Stimulated activated CD4-positive, alpha-beta T cell treated with anti-CD3 and anti-CD28 coated beads, Interleukin-4, amount 100 ng/mL, for 1 hour (primary cell): ENCODE measurements at places on chromosomes 5 and 9.
A peak's percentile ranks its signal among the peaks of the same experiment; 100 is the strongest.

- DNase-seq, result no peak
These were observed 9.0 kb upstream of the KIF2A start for GRCh38 chr5:62296998-62297397.

- DNase-seq, result no peak
These were observed 31.1 kb downstream of the RORB start for GRCh38 chr9:74528207-74528606.

GRCh38 chr9:97695995-97696802 is 941 bp downstream of the XPA start:
- no peak for DNase-seq

DNA sequence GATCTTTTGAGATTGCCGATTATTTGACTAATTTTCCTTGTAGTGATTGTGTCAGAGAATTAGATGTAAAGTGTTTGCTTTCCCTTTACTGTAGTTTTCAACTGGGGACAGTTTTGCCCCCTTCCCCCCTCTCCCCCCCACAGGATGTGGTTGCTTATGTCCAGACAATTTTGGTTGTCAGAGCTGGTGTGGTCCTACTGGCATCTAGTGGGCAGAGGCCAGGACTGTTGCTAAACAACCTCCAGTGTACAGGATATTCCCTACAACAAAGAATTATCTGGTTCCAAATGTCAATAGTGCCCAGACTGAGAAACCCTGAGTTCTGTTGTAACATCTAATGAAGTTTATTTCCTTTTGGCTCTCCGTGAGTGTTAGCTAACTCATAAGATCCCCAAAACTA is 20.0 kb downstream of the TMEFF1 start:
- no peak for DNase-seq

GRCh38 chr9:71037521-71037920 is 83.9 kb downstream of the TRPM3 start:
- no peak for DNase-seq

DNA sequence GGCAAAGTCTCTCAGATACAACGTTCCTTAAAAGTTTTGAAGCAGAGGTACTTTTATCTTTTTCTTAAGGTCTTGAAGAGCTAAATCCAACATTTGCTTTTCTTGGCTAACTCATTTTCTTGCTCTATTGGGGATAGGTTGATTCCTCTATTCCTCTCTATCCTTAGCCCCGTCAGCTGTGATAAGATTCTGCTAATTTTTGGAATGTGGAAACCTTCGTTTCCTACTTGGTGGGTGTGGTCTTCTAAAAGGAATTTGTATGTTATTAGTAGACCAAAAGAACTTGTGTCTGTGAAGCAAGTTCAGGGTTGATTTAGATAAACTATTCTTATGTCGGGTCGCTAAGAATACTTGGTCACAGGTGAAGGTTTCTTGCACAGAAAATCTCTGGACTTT is 308.6 kb downstream of the ADAMTS6 start:
- no peak for DNase-seq

DNA sequence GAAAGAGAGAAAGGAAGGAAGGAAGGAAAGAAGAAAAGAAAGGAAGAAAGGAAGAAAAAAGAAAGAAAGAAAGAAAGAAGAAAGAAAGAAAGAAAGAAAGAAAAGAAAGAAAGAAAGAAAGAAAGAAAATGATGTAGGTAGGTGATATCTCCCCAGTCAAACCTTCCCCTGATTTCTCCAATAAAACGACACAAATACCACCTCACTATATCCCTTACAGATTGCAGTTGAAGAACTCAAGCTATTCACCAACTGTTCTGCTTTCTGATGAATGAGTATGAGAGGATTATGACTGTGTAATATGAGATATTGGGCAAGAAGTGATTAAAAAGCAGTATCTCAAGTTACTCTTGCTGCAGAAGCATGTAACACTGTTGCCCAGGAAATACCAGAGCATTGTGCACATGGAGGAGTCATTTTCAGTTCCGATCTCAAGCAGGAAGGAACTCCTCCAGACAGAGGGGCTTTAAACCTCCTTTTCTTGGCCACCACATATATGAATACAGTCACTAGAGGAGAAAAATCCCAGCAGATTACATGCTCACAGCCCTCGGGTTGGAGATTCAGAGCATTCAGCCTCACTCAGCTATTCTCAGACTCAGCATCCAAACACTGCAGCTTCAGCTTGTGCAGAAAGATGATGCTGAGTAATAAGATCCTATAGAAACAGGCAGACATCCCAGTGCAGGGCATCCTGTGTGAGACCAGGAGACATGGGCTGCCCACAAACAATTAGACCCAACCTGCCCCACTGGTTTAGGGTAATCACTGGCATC is 61.4 kb downstream of the UGCG start:
- no peak for DNase-seq

DNA sequence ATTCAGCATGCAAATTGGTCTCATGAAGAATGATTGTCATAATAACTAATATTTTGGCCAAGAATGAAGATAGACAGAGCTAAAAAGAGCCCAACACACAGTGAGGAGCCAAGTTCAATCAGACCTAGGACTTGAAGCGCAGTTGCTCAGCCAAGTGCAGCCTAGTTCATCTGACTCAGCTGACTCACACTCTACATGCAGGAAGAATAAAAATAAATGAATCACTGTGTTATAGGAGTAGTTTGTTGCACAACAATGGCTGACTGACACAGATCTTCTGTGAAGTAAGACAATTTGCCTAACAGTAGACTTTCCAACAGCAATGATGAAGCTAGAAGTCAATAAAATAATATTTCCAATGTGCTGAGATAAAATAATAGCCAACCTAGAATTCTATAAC is 261.5 kb downstream of the CEMIP2 start:
- DNase-seq, result no peak

- DNase-seq, result no peak
These were observed 64.7 kb downstream of the CRB2 start for GRCh38 chr9:123420592-123421111.

DNA sequence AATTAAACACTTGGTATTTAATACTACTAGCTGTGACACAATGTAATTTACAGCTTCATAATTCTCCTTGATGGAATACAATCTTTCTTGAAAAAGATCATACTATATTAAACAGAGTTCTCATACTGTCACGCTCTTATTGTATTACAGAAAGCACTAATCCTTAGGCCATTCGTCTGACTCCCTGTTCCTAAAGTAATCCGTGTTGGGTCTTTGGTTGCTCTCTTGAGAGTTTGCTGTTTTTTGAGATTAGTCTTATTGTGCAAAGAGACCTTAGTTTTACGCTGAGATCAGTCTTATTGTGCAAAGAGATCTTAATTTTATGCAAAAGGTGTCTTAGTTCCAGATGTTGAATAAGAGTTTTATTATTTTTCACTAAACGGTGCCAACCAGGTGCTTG is 190.6 kb downstream of the ISL1 start:
- no peak for DNase-seq

GRCh38 chr5:52895075-52895474 is 94.1 kb upstream of the ITGA2 start:
- DNase-seq, result no peak

DNA sequence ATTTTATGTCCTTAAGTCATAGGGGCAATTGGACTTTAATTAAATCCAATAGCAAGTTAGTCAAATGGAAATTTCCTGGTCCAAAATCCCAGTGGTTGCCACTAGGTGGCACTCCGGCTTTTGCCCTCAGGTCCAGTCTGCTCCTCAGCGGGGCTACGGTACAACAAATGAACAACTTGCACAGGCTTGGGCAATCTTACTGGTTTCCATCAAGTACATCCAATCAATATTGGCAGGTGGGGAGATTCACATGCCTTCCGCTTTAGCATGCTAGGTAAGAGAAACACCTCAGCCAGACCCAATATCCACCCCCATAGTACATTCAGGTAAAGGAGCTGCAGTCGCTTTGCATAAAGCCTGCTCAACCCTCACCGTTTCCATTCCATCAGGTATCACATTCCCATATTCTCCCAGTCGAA is 6.3 kb upstream of the MXD3 start:
- peak; percentile 72 for DNase-seq

GRCh38 chr5:159593518-159594073 is 263.3 kb upstream of the IL12B start:
- DNase-seq, result no peak

GRCh38 chr5:167819406-167819805 is 472.0 kb upstream of the WWC1 start:
- DNase-seq, result no peak

- DNase-seq, result no peak
These were observed 121.3 kb downstream of the UGCG start for GRCh38 chr9:112017878-112018277.

- no peak for DNase-seq
These were observed 190.9 kb upstream of the PANK3 start for GRCh38 chr5:168770036-168770498.

- DNase-seq, result no peak
These were observed 259.8 kb downstream of the NDUFS4 start for GRCh38 chr5:53820119-53820801.

DNA sequence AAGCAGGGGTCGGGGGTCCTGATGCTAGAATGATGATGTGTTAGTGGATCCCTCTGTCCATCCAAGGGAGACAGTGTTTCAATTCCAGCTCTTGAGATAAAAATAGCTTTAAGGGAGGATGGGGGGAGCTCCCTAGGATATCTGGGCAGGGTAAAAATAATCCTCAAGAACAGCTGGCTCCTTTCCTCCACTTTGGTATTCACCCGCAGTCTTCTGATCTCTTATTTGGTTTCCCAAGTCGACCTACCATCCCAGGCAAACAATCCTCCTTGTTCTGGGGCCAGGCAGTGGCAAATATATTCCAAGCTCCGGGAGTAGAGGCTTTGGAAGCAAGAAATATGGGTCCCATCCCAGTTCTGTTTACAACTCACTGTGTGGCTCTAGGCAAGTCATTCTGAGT is 14.5 kb upstream of the COL27A1 start:
- DNase-seq, result no peak

DNA sequence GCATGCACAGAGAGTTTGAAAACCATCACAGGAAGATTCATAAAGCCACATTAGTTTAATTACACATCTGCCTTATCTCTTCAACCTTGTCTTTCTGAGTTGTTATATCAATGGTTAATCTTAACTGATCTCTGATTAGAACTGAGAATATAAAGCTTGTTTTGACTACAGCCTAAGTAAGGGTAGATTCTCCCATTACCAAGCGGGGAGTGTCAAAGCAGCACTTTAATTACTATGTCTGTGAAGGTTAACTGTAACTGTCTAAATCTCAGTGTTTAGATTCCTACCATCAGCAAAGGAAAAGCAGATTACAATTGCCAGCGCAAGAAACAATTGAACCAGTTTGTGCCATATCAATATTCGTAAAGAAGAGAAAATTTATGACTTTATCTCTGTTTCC is 348.7 kb downstream of the CDH12 start:
- no peak for DNase-seq

- no peak for DNase-seq
These were observed 178.6 kb downstream of the FGF18 start for GRCh38 chr5:171597946-171598640.

- DNase-seq, result no peak
These were observed 417.0 kb downstream of the ARHGEF28 start for GRCh38 chr5:74042959-74043358.

DNA sequence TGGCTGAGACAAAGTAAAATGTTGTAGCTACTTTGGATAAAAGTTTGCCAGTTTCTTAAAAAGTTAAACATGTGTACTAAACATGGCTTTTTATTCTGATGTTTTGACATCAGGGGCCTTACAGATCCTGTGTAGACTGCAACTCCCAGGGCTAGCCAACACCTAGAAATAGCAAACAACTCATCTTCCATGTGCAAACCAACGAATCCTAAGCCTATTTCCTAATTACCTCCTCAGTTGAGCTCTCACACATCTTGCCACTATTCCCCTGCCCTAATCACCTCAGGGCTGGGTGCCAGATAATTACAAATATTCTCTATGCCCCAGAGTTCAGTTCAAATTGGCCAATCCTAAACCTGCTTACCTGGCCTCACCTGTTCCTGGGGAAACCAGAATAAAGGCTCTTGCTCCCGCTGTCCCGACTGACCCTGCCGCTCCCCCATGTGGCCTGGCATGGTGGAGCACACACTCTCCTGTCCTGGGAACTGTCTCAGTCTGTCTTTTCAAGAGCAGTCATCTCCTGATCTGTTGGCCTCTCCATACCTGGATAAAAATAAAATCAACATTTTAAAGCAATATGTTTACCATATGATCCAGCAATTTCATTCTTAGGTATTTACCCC is 37.1 kb upstream of the FAM169A start:
- DNase-seq, result peak; percentile 25

DNA sequence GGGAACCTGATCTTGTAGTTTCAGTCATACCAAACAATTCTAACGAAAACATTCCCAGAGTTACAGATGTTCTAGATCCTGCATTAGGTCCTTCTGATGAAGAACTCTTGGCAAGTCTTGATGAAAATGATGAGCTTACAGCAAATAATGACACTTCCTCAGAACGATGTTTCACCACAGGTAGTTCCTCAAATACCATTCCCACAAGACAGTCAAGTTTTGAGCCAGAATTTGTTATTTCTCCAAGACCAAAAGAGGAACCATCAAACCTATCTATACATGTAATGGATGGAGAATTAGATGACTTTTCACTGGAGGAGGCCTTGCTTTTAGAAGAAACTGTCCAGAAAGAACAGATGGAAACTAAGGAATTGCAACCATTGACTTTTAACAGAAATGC is 21.0 kb downstream of the RMI1 start:
- no peak for DNase-seq

DNA sequence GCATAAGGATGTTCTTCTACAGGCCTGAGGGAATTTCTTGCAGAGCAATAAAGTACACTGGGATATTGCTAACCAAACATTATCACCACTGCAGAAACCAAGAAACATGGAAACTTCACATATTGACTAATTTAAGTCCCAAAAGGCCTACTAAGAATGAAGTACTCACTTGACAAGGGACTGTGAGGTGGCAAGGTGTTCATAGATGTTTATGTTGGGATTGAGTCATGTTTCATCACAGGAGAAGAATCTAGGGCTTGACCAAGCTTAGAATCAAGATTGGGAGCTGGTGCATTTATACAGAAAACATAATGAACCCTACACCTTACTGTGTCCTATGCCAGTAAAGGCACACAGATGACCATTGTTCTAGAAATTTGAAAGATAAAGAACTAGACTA is 56.7 kb upstream of the GAS1 start:
- DNase-seq, result no peak

DNA sequence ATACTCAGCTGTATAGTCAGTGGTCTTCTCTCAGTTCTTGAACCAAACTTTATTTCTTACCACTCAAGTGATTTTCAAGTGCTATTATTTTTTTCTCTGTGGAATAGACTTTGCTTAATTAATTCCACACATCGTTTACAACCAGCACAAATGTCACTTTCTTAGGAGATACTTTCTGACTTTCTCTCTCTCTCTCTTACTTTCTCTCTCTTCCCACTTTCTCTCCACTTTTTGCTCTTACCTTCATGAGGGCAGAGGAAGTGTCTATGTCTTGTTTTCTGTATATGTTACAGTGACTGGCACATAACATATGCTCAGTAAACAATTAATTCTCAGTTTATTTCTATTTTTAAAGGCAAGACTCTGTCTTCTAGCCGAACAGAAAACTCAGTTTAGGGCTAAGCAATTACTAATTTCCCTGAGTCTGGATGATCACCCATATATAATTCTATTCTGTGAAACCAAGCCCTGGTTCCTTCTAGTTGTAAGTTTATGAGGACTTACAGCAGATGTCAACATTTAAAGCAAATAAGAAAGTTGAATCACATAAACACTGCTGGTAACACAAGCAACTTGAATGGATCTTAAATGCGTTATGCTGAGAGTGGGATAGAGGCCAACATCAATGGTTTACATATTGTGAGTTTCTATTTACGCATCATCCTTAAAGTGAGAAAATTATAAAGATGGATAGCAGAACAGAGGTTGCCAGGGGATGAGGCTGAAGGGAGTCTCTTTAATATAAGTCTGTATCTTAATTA is 791.4 kb downstream of the MTRR start:
- no peak for DNase-seq

GRCh38 chr5:151234476-151235238 is 10.8 kb upstream of the CCDC69 start:
- peak; percentile 30 for DNase-seq
